ENCODE measurements at places on chromosomes 2 and 18.

DNA sequence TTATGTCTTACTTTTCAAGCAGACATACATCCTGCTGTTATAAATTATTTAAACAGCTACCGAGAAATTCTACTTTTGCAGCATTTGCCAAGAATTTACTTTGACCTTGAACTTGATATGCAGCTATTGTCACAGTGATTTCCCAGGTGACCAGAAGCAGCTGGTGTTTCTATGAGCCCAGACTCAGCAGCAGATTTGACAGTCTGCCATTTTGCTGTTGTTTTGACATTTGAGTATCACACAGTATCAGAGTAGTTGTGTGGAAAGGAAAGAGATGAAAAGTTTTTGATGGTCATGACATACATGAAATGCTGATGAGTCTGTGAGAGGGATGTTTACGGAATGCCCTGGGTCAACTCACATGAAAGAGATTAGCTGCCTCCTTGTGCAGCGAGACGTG, 6.6 kb upstream of the CCDC195 start:
- DNase-seq = no peak

- DNase-seq = no peak
Measured at GRCh38 chr2:35160871-35161270, 1194.7 kb upstream of the CRIM1 start.

DNA sequence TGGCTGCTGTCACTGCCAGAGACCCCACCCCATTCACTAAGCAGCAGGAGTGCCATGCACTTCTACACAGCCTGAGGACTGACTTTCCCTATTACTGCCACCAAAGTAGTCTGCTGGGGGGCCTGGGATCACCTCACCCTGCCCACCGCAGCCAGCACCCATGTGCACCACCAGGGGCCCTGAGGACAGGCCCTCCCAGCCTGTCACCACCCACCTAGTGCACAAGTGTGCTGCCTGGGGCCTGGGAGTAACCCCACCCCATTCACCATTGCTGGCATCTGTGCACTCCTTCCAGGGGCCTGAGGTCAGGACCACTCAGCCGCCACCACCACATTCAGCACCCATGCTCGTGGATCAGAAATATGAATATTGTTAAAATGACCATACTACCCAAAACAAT, 247.8 kb upstream of the NCKAP5 start:
- no peak for DNase-seq

DNA sequence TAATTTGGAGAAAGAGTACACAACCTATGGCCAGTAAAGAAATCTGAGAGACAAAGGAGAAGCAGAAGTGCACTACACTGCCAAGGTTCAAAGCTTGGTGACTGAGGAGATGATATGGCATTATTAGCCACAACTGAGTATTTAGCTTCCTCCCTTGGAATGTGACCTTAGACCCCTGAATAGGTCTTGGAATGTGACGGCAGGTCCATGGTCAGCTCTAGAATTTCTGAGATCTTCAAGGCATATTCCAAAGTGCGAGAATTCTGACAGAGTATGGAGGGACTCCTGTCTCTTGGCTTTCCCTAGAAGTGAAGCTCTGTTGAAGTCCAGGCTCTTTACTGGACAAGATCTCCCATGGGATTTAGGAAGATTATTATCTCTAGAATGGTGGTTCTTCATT, 130.0 kb upstream of the FN1 start:
- no peak for DNase-seq

All from femur (tissue), 1 donor.